ENCODE measurements at places on chromosomes 6 and 20. TPM values are rescaled to one million over a fixed set of nuclear protein-coding genes. Genes with fewer than 3 reads are reported as not detected.

DNA sequence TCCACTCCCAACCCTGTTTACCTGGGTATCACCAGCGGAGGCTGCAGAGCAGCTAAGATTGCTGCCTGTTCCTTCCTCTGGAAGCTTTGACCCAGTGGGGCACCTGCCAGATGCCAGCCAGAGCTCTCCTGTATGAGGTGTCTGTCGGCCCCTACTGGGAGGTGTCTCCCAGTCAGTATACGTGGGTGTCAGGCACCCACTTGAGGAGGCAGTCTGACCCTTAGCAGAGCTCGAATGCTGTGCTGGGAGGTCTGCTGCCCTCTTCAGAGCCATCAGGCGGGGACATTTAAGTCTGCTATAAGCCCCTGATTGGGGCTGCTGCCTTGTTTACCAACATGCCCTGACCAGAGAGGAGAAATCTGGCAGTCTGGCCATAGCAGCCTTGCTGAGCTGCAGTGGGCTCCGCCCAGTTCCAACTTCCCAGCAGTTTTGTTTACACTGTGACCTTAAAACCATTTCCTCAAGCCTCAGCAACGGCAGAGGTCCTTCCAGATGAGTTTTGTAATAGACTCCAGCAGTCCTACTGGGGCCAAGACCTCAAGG is 2.8 kb downstream of the RAET1E start:
- peak; percentile 81 for DNase-seq

- no peak for DNase-seq
Observed at GRCh38 chr20:50690650-50691572, at the start of gene RIPOR3. TSS of gene RIPOR3 (minus strand) at chr20:50691542. CDS start at chr20:50691128, 414 bp downstream.

DNA sequence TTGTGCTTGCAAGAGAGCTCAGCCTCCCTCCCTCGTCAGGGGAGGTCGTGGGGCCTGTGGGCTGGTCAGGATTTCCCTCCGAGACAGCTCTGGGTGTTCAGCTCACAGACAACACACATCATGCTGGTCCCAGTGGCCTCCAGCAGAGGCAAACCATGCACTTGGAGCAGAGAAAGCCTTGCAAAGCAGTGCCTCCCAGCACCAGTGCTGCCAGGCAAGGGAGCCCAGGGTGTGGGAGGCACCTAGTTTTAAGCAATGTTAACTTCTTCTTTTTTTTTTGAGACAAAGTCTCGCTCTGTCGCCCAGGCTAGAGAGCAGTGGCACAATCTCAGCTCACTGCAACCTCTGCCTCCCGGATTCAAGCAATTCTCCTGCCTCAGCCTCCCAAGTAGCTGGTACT is 34.0 kb upstream of the INSM1 start:
- DNase-seq = no peak

The APOM gene
- total RNA-seq = not detected

DNA sequence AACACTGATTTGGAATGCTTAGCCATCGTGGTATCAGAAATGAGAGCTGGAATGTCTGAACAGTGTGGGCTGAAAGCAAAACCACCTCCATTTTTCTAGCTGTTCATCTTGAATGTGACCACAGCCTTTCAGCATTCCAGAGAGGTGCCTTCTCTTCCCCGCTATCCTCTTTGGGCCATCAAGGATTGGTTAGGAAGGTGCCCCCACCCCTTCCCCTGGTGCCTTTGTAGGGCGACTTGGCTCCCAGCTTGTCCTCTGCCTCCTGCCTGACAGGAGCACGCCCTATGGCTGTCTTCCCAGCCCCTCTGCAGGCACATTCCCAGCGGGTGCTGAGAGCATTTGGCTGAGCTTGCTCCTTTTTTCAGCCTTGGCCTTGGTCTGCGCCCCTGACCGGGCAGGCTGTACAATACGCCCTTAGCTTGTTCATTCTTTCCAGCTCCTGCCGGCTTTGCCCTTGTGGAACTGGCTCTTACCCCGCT is 97.5 kb downstream of the ARMC2 start:
- DNase-seq = peak; percentile 93

Data from fibroblast of the aortic adventitia (primary cell).